ENCODE measurements at places on chromosomes 5 and 9.

DNA sequence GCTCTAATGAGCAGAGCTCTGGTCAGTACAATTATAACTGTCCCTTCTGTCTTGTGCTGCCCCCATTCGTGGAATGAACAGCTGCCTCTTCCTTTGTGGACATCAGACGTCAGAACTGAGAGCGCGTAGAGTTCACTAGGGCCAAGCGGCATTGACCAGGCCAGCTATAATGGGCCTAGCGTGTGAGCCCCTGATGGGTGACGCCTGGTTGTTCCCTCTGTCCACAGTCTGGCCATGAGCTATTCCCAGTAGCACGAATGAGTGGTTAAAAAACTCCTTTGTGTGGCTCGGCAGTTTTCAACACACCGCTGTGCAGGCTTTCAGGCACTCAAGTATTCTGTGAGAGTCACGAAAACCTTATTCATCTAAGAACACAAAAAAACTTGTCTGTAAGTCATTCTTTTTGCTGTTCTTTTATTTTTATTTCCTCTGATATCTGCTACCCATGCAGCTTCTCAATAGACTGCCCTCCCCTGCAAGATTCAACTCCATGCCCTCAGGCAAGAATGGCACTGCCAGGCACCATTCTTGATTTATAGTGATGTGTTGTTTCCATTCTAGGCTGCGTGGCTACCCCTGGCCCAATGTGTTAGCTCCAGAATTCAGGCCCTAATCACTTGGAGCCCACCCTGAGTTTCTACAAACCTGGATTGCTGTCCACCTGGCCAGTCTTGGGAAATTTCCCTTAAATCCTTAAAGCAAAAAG is 52.5 kb downstream of the ANKDD1B start:
- no peak for DNase-seq

DNA sequence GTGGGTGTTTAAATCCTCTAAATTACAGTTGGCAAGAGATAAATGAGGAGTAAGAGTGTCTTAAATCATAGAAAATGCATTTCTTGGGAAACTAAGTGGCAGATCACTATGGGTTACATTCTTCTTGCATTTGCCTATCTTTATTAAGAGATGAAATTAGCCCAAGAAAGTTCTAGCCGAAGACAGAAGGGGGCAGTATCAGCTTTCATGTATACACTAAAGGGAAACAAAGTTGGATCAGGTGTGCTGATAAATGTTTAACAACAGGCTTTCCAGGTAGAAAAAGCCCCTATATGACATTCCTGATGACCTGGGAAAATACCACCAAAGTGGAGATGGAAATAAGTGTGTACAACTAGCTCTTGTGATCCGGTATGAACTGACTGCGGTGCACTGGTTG is 81.9 kb upstream of the TLR4 start:
- DNase-seq = no peak

DNA sequence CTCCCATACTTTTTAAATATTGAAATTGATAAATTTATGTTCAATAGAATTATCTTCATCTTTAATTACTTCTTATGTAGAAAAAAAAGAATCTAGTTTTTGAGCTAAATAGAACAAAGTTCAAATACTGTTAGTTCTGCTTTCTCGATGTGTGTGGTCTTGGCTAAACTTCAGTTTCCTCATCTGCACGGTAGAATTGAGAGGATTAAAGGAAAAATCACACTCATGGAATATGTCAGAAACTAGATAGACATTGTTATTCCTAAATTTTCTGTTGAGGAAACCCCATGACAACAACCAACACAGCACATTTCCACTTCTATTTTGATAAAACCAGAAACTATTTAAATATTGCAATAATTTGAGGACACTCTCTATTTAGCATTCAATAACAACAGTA is 100.3 kb downstream of the MUSK start:
- DNase-seq = no peak

DNA sequence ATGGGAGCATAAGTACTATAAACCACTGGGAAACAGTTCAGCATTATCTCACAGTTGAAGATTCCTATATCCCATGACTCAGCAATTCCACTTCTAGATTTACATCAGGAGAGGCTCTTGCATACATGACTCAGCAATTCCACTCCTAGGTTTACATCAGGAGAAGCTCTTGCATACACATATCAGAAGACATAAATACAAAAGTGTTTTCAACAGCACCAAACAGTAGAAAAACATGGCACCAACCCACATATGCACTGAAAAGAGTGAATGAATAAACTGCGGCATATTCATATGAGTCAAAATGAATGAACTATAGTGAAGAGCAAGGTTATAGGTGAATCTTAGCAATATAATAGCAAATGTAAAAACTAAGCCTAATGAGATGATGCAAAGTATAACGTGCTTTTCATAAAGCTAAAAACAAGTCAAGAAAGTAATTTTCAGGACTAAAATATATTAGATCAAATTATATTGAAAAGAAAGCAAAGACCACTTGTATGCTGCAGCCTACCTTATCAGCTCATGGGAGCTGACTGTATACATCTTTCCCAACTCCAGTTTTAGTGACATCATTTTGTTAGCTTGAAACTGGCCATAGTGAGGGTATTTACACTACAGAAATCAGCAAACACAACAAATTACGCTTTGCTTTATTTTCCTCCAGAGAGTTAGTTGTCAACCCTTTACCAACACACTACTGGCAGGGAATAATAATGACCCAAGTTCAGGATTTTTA is 95.8 kb downstream of the ANKRD18B start:
- DNase-seq = peak; percentile 28

- no peak for DNase-seq
Measured at GRCh38 chr5:17860660-17861315, 226.5 kb downstream of the TAF11L14 start.

DNA sequence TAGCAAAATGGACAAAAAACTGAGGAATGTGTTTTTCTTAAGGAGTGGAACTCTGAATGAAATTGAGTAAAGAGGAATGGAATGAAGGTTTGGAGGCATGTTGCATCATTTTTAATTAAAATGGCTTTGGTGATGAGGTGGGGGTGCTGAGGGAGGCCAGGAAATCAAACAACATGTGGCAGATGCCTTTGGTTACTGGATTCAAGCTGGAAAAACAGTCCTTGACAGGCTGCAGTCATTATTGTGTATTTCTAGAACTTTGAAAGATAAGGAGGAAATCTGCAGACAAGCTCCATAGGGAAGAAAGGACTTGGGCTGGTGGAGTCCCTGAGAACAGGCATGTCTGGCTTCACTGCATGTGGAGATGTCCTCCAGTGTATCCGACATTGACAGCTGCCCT is 203.5 kb upstream of the HAPLN1 start:
- DNase-seq = no peak

DNA sequence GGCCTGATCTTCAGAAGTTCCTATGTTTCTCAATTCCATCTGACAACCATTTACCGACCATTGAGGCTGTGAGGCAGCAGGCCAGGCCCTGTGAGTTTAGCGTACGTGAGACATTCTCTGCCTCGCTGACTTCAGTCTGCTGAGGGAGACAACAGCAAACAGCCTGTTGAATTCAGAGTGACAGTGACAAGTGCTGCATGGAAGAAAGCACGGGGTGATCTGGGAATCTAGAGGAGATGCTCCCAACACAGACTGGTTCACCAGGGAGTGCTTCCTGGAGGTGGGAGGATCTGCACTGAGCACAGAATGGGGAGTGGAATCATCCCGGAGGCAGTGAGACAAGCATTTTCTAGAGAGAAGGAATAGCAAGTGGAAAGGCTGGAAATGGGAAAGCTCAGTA is 10.0 kb upstream of the DDX41 start:
- no peak for DNase-seq

GRCh38 chr9:37986771-37987258 is 82.2 kb downstream of the SHB start:
- DNase-seq = no peak

DNA sequence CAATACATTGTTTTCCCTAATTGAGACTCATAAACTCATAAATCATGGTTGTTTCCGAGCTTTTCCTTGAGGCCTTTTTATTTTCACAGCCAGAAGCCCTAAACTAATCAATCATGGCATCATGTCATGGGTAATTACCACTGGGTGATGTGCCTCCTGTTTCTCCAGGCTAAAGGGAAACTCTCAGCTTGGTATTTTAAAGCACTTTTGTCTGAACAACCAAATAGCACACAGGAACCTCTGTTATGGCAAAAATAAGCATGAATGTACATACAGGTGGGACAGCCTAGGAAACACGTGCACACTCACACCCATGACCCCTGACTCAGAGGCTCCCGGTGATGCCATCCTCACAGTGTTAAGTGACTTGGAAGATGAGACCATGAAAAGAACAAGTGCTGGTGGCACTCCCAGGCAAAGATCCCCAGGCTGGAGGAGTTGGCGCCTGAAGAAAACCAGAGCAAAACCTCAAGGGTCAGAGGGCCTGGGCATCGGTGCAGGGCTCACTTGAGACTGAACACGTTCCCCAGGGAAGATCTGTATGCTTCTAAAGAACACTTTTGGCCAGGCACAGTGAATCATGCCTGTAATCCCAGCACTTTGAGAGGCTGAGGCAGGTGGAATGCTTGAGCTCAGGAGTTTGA is 154.3 kb downstream of the ROR2 start:
- no peak for DNase-seq

- no peak for DNase-seq
Measured at GRCh38 chr5:58490402-58491050, 709 bp upstream of the GAPT start.

DNA sequence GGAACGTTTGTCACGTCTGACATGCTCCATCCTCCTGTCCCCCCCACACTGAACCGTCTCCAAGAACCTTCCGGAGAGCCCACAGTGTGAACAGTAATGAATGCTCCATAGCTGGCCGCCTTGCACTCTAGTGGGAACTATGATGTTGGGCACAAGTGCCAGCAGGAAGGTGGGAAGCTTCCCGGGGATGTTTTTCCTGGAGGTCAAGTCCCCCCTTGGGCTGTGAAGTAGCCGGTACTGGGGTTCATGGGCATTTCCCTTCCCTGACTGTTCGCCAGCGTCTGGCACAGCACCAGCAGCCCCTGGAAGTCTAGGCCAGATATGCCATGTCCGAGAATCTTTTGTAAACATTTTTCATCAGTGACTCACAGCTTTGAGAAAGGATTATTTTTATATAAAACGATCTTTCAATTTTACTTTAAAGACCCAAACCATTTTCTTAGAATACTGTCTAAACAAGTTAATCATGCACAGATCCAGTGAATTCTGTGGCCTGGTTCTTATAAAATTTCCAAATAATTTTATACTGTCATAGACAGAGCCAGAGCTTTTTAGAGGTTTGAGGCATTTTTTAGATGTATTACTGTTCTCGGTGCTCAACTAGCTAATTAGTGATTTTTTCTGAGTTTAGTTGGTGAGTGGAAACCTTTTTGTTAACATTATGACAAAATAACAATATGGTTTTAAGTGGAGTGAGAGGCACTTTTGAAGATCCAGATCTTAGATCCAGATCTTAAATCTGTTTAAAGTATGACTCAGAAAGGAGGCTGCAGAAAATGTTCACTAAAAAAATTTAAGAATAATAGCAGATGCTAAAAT is 11.6 kb downstream of the ABL1 start:
- no peak for DNase-seq

DNA sequence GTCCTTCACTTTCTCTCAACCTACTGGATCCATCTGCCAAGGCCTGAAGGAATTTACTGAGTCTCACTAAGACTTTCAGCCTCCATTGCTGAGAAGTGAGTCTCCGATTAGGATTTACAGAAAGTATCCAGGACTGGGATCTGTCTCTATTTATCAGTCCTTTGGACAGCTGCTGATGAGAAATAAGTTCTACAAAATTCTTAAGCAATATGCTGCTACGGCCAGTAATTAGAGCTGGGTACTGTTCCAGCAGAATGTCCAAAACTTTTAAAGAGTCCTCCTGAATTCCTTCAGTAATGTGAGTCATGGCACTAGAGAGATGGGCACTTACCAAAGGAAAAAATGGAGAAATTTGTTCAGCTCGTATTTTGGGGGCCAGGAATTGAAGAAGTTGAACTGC is 5.9 kb downstream of the TEX10 start:
- DNase-seq = no peak

DNA sequence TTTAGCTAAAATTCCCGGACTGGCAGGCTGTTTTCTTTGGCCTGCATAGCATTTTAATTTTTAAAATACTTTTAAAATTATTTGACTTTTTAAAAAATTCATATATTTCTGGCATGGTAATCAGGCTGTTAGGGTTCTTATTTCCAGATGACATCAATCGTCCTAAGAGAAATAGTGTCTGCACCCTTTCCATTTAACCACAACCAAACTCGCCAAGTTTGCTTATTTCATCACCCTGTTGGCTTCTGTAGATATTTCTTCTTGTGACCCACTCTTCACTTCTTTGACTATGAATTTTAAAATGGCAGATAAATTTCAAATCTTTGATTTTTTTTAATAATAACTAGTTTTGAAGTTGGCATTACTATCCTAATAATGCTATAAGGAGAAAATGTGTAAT is 675.7 kb upstream of the FTMT start:
- DNase-seq = no peak

- DNase-seq = no peak
Measured at GRCh38 chr9:72304538-72304937, 60.5 kb downstream of the ZFAND5 start.

GRCh38 chr9:34176089-34176488 is 2.8 kb upstream of the UBAP1 start:
- no peak for DNase-seq

- no peak for DNase-seq
Measured at GRCh38 chr5:155729684-155730059, 597.3 kb upstream of the SGCD start.

GRCh38 chr5:40551496-40552491 is 127.9 kb upstream of the PTGER4 start:
- peak; percentile 12 for DNase-seq

- DNase-seq = no peak
Measured at GRCh38 chr5:10301842-10302610, 5.7 kb downstream of the CMBL start.

DNA sequence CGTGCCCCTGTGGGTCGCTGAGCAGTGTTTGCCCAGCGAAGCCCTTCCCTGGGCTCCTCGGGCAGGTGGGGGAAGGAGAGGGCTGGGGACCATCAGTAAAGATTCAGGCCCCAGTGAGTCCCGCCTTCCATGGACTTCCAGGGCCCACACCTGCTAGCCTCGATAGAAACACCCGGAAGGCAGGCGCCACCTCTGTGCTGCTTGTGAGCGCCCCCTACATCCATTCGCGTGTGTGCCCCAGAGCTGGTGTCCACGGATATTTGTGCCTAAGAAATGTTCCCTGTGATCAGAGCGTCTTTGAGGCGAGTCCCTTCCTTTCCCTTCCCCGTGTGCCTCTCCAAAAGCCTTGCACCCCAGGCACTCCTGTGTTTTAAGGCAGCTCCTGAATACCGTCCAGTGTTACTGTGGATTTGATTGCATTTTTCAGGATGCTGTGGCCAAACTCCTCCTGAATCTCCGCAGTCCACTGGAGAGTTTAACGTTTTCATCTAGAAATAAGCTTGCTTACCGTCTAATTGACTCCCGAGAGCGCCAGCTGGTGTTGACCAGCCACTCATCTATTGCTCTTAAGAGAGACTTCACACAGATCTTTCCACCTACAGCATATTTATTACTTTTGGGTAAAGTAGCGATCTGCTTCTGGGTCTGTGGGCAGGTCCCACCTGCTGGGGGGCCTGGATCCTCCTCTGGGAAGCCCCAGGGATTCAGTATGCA is 101.4 kb downstream of the COL5A1 start:
- no peak for DNase-seq
